NCI-H187 treated with DMSO at 0.1 percent for 48 hours (cell line): ENCODE measurements at places on chromosomes 5 and 9.

DNA sequence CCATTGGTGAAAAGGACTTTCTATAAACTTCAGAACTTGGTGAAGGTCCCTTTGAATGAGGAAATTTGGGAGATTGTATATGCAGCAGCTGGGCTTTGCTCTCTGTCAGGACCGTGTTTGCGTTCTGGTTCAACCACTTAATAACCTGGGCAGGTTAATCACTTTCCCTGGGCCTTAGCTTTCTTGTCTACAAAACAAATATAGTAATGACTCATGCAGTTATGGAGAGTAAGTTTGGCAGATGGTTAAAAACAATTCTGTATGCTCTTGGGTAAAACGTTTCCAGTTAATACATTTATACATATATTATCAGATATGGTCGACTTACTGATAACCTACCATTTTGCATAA lies 197.0 kb downstream of the ARHGEF28 start:
- no peak for DNase-seq

- no peak for DNase-seq
Measured at GRCh38 chr9:133855802-133856521, 117.8 kb upstream of the SARDH start.

DNA sequence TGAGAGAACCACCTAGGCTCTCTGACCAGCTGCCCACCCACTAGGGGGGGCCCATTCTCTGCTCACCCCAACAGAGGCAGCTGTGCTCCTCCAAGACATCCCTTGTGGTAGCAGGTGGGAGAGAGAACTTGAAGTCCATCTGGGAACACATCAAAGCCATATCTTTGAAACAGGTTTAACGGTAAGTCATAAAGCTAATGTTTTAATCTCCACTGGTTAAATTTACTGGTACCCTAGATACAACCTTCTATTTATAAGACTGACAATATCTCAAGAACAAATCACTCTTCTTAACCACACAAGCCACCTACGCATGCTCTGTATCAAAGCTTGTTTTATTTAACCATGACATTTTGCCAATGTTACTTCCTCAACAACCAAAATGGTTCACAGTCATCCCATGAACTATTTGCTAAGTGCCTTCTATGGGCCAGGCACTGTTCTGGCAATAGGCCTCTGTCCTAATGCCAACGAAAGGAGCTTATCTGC lies 20.4 kb downstream of the AUH start:
- no peak for DNase-seq

- DNase-seq: no peak
Measured at GRCh38 chr5:108373426-108373825, 8.5 kb downstream of the FBXL17 start.

DNA sequence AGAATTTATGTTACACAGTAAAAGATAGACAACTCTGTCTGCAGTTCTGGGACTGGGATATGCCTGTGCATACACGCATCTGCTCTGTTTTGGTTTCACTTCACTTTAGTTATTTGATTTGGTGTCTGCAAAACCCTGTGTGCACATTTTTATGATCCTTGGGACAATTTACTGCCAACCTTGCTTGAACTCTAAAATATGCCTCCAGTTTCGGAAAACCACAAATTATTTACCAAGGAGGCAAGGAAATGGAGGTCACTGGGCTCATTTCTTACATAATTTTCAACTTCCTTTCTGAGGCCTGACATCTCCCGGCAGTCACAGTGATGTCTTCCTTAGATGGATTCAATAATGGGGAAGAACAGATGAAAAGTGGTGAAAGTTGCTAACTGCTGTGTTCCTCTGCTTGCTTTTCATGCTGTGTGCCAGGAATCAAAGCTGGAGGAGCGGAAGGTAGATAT lies 61.2 kb upstream of the TAF11L2 start:
- no peak for DNase-seq
